ENCODE measurements at places on chromosomes 16 and 17. TPM values are rescaled to one million over a fixed set of nuclear protein-coding genes. Genes with fewer than 3 reads are reported as not detected.

Gene PPM1D
- 16.7 TPM for total RNA-seq

Gene CES5A
- total RNA-seq: not detected

Gene DNAI2
- total RNA-seq: 8.3 TPM

Gene HOXB13
- not detected for total RNA-seq

Gene KRTAP3-2
- not detected for total RNA-seq

Gene TBC1D3H
- not detected for total RNA-seq

Gene CLEC3A
- not detected for total RNA-seq

Gene SDR42E1
- 5.7 TPM for total RNA-seq

Measured in lung (tissue), 17 donors.